ENCODE measurements at places on chromosomes 4 and X. TPM values are rescaled to one million over a fixed set of nuclear protein-coding genes. Genes with fewer than 3 reads are reported as not detected.

DNA sequence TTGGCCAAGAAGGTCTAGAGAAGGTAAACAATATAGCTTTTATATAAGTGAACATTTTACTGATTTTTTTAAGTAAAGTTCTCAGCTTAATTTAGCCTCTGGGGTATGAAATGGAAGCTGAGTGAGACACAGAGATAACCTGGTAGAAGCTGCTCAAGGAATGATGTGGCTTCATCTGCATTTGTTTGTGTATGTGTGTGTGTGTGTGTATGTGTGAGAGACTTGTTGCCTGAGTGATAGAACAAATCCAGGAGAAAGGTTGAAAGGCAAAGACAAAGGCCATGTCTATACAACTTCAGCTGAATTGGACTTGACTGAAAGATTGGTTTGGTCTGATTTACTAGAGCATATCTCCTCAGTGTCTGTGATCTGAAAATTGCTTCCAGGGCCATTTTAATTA is 63.6 kb downstream of the PCDH7 start:
- no peak for DNase-seq

DNA sequence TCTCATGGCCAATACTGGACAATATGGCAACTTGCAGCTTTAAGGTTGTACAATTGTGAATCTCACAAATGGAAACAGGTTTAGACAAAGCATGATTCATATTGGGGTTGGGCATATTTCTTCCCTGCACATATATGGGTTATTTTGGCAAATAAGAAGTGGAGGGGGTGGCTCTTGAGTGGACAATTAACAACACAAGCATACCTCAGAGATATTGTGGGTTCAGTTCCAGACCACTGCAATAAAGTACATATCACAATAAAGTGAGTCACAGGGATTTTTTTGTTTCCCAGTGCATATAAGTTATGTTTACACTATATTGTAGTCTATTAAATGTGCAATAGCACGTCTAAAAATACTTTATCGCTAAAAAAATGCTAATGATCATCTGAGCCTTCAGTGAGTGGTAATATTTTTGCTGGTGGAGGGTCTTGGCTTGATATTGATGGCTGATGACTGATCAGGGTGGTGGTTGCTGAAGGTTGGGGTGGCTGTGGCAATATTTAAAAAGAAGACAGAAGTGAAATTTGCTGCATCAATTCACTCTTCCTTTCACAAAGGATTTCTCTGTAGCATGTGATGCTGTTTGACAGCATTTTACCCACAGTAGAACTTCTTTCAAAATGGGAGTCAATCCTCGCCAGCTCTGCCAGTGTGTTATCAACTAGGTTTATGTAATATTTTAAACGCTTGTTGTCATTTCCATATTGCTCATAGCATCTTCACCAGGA is 50.5 kb upstream of the OGT start:
- DNase-seq = no peak

The TIMM8A gene
- total RNA-seq = 26.3 TPM

GRCh38 chr4:5370286-5370685 is 319.0 kb downstream of the STK32B start:
- DNase-seq = no peak

DNA sequence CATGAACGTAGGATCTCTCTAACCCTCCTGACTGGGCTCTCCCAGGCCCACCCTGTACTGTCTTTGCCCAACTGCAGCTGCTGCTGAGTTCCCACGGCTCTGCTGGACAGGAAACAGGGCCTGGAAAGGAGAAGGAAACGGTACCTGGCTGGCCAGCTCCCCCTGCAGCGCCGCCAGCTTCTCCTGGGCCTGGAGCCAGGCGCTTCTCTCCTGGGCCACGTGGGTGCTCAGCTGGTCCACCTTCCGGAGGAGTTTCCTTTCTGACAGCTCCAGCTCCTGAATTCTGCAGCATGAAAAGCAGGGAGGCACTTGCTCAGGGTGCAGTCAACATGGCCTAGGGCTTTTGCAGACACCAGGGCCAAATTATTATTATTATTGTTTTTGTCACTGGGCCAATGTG is 6.5 kb downstream of the C4orf50 start:
- no peak for DNase-seq

- no peak for DNase-seq
These were observed 11.0 kb downstream of the ATP5ME start for GRCh38 chr4:663046-663437.

DNA sequence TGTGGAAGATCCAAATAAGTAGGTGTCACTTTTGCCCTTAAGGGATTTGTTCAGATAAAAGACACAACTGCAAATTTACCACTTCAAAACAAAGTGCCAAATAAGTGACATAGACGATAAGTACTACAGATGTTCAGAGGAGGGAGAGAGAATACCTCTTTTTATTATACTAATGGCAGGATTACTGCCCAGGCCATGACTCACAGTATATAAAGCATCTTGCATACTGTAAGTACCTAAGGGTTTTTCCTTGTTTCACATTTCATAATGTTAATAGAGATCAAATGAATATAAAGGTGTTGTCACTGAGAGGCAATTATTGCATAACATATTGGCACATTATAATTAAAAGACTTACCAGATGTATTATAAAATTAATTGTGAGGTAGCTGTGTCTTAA is 46.4 kb downstream of the PTPN13 start:
- no peak for DNase-seq

- DNase-seq = no peak
These were observed 22.8 kb downstream of the IL1RAPL1 start for GRCh38 chrX:28609917-28610613.

- no peak for DNase-seq
These were observed 217.9 kb upstream of the GPC4 start for GRCh38 chrX:133633162-133633561.

- no peak for DNase-seq
These were observed 1.3 kb upstream of the CLCN5 start for GRCh38 chrX:49921109-49921508.

- no peak for DNase-seq
These were observed 310.9 kb downstream of the MID1IP1 start for GRCh38 chrX:39112143-39112542.

DNA sequence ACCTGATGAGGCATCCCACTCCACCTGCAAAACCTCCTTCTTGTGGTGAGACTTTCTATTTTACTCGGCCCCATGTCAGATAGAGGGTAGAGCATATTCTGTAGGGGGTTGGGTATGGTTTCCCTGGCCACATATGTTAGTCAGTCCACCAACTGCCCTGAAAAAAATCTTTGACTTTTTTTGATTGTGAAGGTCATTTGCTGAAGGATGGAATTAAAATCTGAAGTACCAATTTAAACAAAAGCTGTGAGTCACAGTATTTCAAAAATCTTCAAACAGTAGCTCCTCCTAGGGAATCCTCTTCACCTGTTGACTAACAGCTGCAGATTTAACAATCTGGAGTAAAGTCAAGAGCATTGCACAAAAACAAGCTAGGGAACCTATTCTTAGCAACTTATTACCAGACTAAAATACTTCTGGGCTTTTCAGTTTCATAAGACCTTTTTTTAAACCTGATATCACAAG is 8.0 kb upstream of the CCDC110 start:
- DNase-seq = peak; percentile 14

DNA sequence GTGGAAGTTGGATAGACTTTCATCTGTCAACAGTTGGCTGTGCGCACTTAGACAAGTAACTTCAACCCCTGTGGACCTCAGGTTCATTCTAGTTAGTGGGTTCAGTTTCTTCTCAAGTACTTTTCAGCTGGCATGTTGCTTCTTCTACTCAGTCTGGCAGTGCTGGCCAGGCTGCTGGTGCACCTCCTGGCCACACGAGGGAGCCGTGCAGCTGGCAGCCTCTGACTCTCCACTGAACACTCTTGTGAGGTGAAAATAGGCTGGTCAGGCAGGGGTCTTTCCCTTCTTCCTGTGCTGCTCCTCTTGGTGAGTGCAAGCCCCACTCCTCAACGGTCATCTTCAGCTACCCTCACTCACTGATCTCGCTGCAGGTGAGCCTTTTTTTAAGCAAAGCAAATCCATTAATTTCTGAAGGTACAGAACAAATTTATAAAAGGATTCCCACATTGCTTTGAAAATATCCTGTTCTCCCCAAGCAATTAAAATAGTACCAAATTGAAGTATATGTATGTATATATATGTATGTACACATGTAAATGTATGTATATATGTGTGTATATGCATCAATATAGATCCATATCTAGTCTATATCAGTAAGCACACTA is 30.6 kb downstream of the LONRF3 start:
- peak; percentile 54 for DNase-seq

The PAGE5 gene
- total RNA-seq = not detected

The PROM1 gene
- total RNA-seq = not detected

DNA sequence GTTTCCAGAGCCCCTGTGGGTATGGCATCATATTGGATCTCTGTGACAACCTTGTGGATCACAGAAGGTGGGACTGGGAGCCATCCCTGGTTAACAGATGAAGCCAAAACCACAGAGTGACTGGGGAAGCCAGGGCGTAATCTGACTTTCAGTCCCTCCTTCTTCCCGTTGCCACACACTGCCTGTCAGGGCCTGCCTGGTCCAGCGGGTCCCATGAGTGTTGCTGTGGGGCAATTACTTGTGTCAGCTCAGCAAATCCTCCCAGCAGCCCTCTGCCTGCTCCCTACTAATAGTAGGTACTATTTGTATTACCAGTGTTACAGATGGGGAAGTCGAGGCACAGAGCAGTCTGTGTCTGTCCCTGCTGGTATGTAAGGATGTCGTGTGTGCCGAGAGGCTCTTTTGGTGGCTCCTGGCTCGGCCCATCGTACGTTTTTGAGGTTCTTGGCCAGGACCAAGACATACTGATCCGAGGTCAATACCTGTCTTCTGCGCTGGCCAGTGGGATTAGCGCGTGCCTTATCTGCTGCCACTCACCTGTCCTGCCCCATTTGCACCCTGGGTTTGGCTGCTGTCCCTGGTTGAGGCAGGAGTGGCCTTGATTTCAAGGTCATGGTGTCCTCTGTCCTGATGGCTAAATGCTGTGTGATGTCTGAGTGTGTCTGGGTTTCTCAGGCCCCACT is 5.7 kb downstream of the NSG1 start:
- DNase-seq = no peak

GRCh38 chr4:99649778-99650177 is 7.8 kb downstream of the C4orf54 start:
- DNase-seq = no peak

The UGT2B7 gene
- not detected for total RNA-seq

The GRIA2 gene
- not detected for total RNA-seq

- no peak for DNase-seq
These were observed 51.0 kb downstream of the TRIM2 start for GRCh38 chr4:153255233-153255632.

The SAGE1 gene
- not detected for total RNA-seq

DNA sequence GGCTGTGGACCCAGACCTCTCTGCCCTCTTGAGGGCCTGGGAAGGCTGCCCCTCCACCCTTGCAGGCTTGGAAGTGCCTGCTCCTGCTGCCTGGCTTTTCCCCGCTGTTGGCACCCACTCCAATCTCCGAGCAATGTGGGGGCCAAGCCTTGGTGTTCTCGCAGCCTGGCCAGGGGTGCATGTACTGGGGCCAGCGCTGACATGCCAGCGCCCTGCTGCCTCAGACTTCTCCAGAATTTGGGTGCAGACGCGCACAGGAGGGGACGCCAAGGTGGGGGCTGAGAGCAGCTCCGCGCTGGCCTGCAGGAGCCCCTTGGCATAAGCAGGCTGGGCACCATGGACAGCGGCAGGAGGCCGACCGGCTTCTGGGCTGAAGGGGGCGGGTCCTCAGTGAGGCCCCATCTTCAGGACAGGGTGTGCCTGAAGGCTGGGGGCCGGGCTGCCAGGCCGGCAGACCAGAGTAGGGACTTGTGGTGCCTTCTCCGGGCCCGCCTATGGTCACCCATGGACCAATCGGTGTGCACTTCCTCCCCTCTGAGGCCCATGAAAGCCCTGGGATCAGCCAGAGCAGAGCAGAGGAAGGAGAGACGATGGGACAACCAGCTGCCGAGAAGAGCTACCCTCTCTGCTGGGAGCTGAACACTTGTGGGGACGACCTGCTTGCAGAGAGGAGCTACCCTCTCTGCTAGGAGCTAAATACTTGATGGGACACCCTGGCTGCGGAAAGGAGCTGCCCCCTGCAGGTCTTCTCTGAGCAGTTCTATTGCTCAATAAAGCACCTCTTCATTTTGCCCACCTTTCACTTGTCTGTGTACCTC is 118.3 kb downstream of the DNAAF6 start:
- peak; percentile 19 for DNase-seq

The TLR6 gene
- 1.6 TPM for total RNA-seq

- no peak for DNase-seq
These were observed 97.1 kb upstream of the ANK2 start for GRCh38 chr4:112952313-112952700.

The PRDM8 gene
- total RNA-seq = 3.2 TPM

DNA sequence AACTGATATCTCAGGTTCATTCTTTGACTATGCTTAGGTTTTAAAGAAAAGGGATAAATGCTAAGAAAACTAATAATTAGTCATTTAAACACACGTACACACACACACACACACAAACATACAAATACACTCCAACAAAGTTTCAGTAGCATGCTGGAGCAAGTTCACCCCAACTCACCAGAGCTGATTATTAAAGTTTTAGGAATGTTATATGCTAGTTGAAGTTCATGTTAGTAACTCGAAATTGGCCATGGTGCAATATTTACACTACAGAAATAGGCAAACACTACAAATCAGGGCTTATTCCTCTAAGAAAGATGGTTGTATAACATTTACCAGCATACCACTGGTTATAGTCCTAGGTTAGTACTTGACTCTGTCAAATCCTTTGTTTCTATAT is 384.0 kb upstream of the DIPK2B start:
- DNase-seq = no peak

DNA sequence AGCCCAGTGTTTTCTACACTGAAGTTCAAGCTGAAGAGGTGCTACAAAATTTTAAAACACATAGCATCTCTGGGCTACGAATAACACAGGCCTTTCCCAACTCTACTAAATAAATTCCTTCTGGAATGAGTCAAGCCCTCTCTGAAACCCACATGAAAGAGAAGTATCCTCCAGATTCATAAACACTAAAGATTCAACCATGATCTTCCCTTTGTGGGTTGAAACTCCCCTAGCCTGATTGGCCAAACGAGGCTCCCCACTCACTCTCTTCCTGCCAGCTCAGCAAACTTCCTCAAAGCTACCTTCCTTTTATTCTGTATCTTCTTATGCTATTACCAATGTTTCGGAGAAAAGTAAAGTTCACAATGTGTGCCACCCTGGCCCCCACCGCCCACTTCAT is 95.4 kb downstream of the NKX6-1 start:
- DNase-seq = no peak

The STPG2 gene
- total RNA-seq = 0.16 TPM

DNA sequence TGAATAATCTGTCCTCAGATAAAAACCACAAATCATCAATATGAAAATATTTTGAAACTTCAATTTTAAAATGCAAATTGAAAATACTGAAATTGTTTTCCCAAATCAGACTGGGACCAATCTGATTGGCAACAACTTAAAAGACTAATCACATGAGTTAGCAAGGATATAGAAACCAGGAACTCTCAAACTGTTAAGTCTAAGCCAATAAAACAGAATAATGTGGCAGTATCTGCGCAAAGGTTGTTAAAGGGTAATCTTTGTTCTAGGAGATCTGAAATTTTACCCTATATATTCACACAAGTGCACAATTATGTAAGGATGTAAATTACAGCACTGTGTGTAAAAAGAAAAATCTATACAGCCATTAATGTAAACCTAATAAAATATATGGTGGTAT is 29.7 kb downstream of the EIF4E start:
- DNase-seq = no peak

The BOD1L1 gene
- 27.2 TPM for total RNA-seq

The UNC5C gene
- total RNA-seq = not detected

The NPY1R gene
- total RNA-seq = not detected

The F8A3 gene
- total RNA-seq = 11.0 TPM
